NCI-H774 (cell line): ENCODE measurements at places on chromosomes 5 and 9.

DNA sequence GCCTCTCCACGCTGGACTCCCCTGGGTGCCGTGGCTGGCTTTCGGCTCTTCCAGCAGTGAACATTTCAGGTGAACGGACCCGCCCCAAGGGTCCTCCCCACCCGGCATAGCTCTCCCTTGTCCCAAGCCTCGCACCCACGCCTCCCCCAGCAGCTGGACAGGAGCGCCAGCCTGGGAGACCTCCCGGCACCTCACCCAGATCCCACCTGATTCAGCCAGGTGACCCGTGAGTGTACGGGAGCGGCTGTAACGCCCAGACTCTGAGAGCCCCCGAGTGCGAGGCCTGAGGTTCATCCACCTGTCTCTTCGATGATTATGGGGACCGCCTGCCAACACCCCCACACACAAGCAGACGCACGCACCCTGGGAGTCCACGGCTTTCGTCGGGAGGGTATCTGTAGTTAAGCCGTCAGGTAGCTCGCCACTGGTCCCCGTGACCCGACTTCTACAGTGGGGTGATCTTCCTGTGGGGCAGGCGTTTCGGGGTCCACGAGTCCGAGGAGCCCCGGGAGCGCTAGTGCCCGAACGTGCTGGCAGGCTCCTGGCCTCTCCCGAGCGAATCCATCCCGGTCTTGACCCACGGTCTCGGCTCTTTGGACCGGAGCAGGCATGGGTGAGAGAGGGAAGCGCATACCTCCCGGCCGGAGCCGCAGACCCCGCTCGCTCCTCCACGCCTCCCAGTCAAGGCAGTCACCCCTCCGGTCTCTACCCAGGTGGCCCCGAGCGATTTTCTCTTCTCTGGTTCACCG, 14.9 kb downstream of the TRIM7 start:
- no peak for DNase-seq

GRCh38 chr9:119033596-119033995, 335.6 kb downstream of the BRINP1 start:
- DNase-seq: no peak

DNA sequence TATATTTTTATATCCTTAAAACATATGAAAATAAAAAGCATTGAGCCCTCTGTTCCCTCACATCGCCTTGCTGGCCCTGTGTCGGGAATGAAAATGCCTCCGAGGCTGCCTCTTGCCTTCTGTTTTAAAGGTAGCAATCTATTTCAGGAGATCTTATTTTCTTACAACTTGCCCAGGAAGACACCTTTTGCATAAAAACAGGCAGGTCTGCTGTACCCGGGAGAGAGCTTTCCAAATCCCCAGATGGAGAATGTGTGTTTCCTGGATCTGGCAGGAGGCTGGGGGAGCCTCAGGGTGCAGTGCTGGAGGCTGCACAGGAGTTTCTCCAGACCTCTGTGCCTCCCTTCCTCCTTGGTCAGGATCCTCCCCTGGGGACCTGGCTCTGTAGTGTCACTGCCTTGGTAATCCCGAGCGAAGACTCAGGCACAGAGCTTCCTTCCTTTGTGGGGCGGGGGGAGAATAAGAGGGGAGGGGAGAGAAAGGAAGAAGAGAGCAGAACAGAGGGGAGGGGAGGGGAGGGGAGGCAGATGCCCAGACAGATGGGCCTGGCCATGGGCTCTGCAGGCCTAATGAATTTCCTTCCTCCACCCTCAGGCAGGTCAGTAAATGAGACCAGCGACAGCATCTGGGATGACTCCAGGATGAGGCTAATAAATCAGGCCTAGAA, 104.0 kb upstream of the BOD1 start:
- DNase-seq: no peak

DNA sequence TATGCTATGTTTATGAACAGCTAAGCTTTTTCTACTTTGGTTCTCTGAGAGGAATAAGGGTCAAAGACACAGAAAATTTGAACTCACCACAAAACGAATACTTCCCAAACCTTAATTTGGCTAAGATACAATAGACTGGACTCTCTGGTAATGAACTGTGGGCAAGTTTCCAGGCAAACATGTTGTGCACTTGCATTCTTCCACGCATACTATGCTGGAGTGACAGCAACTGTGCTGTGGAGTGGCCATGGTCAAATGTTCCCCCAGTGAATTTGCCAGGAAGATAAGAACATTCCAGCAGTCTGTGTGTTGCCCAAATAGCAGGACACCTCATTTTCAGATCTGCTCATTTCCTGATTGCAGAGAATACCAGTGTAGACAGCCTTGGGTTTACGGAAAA, 275.3 kb upstream of the IL12B start:
- DNase-seq: no peak
